ENCODE measurements at places on chromosomes 4 and X.

DNA sequence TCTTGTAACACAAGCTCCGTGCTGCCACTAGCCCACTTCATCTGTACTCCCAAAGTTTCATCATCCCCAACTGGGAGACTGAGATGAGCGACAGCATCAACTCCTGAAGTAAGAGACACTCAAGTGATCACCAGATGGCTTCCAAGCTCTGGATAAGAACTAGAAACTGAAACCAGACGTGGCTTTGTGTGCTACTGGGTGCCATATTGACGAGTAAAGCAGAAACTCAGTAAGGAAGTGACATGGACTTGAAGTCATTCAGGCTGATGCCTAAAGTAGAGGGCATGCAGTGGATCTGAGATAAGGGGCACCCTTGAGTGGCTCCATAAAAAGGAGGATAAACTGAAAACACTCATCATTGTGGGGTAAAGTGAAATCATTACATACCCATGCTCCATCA is 72.4 kb downstream of the PCYT1B start:
- no peak for DNase-seq

DNA sequence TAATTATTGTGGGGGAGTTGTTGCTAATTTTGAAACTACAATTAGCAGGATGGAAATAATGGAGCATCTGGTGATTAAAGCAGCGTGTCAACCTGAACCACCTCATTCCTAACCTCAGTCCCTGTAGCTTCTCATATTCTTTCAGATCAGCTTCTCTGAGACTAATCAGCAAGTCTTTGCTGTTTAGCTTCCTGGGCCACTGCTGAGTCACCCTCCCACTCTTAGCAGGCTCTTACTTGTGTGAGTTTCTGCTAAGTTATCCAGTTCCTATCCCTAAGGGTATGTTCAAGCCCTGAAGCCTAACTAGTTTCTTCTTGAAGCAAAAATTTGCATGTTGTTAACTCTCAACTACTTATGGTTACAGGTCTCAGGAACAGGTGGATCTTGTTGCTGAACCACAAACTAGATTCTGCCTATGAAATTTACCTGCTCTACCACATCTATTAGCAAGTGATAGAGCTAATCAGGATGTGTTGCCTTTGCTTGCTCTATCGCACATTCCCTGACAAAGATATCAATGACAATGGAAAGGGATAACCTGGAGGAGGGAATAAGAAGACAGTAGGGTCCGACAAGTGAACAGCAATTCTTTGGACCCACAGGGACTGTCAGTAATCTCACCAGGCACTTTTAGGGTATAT is 134.2 kb downstream of the EIF4E start:
- DNase-seq = no peak

DNA sequence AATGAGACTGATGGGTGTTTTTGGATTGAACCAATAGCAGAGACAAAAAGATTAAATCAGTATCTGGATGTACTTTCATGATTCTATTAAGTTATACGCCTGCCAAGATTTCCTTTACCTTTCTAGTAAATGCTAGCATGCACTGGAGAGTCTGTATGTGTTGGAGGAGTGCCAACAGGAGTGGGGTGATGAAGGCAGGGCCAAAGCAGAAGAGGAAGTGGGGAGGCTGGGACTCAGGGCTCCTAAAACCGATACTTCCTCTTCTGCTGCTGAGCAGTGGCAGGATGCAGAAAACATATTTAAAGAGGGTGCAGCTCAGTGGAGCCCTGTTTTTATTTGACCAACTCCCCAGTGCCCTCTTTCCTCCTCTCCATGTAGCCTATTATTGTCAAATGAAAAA is 5.6 kb downstream of the CYSLTR1 start:
- no peak for DNase-seq

GRCh38 chrX:121581885-121582284 is 534.5 kb downstream of the GLUD2 start:
- DNase-seq = no peak
